ENCODE measurements at places on chromosomes 5 and 9.
A peak's percentile ranks its signal among the peaks of the same experiment; 100 is the strongest.

- DNase-seq, result peak; percentile 13
These were observed 27.5 kb downstream of the SREK1 start for GRCh38 chr5:66171349-66172344.

GRCh38 chr5:11962122-11962521, 57.9 kb upstream of the CTNND2 start:
- no peak for DNase-seq

DNA sequence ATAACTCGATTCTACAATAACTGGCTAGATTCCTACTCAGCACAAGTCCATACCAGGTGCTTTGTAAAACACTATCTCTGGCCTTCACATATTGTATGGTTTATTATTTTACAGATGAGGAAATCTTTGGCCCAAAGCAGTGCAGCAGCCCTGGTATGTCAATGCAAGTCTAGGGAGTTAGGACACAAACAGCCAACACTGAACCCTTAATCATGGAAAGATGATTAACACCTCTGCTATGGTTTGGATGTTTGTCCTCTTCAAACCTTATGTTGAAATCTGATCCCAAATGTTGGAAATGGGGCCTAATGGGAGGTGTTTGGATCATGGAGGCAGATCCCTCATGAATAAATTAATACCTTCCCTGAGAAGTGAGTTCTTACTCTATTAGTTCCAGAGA, 76.6 kb downstream of the MAPKAP1 start:
- DNase-seq, result no peak

DNA sequence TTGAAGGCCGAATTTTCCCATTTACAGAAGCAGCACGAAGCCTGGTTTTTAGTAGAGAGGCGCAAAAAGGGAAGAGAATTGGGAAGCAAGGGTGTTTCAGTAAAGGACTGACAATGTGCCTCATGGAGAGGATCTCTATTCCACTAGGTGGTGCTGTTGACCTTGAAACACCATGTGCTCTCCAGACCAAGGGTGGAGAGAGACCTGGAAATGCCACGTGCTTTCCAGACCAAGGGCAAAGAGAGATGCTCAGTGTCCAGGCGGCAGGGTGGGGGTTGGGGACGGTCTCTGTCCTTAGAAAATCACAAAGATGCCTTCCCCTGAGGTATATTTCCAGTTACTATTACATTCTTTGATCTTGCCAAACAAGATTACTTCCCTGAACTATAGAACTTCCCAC, 425.3 kb downstream of the CSNK1G3 start:
- peak; percentile 66 for DNase-seq

DNA sequence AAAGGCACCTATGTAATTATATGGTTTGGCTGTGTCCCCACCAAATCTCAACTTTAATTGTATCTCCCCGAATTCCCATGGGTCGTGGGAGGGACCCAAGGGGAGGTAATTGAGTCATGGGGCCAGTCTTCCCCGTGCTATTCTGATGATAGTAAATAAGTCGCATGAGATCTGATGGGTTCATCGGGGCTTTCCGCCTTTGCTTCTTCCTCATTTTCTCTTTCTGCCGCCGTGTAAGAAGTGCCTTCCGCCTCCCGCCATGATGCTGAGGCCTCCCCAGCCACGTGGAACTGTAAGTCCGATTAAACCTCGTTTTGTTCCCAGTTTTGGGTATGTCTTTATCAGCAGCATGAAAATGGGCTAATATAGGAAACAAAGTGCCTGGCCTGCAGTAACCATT, 56.6 kb downstream of the TSPAN17 start:
- no peak for DNase-seq

DNA sequence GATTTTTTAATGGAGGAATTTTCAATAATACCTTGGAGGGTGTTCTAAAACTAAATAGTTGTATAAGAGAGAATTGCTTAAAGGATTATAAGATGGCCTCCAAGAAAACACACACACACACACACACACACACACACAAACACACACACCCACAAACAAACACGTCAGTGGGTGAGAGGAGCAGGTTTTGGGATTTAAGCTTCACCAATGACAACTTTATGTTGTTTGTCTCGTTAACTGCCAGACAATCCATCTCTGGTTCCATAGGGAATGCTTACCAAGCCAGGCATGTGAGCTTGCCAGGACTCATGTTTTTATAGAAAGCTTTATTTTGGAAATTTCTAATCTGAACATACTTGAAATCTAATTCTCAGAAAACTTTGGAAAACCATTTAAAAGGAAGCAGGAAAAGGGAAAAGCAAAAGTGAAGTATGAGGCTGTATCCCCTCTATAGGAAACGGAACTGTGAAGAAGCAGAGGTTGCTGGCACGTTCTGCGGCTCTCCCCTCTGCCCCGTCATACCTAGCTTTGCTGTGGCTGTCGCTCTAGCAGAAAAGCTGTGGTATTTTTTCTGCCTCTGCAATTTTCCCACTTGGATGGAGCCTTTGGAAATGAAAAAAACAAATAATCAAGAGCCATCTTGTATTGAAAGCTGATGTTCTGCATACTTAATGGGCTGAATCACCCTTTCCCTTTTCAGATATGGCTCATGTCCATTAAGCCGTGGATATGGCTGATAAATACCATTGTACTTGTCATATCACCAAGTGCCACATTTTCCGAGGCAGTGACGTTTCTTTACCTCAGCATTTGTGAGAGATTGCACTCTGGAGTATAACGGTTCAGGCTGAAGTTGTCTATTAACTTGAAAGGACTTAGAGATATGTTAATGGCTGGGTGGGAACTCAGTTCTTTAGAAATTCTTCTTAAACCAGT, 112.7 kb downstream of the NTRK2 start:
- DNase-seq, result no peak

DNA sequence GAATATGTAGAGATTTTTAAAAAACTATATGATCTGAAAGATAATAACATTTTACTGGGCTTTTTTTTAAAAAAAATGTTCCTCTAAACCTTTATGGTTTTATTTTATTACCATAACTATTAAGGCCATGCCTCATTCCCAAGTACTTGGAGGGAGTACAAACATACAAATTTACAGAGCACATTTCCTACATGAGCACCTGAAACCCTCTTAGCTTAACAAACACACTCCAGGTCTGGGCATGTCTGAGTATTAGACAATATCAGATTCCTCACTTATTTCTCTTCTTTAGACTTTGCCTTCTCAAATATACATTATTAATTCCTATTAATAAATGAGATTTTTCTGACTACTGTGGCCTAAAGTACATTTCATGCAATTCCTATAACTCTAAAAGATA, 319.2 kb downstream of the SLCO4C1 start:
- no peak for DNase-seq

DNA sequence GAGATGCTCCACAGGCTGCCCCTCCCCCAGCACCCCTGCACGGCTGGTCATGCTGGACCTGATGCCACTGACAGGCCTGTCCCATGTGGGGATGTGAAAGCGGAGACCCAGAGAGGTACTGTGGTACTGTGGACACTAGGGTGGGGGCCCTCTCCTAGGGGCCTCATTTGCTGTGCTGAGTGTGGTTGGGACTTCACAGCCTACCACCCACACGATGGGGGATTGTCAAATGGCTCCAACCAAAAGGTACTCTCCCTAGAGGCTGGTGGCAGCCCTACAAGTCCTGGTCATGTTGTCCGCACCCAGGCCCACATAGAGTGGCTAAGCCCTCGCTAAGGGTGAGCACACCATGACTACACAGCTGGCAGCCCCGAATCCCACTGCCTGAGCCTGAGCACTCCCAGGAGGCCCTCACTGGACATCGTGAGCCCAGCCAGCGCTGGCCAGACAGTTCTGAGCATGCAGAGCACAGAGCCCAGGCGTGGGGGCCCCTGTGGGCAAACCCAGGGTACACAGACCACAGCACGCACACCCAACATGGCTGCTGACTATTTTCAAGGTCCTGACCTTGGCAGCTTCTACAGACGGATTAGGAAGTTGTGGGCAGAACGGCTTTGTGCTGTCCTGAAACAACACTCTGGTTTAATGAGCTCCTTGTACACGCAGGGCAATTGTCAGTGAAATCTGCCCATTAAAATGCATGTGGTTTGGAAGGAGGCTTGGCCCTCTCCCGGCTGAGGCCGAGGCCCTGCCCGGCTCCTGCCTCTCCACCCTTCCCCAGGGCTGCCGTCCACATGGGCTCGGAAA, 214.1 kb downstream of the HSPA4 start:
- no peak for DNase-seq

DNA sequence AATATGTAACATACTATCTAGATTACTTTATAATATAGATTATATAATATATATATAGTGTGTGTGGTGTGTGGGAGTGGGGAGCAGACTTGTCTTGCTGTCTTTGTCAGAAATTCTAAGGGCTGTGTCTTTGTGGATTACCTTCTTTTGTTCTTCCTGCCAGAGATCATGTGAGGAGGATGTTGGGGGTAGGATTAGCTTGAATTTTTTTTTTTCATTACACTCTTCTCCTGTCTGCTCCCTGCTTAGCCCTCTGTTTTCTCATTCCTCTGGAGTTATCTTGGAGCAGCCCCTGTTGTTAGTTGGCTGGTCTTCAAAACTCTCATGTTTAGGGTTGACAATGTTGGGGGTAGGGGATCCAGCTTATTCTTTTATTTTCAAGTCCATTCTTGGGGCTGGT, 21.0 kb upstream of the C9orf40 start:
- no peak for DNase-seq

Measured in NCI-H2081 (cell line).